ENCODE measurements at places on chromosomes 12 and 14. TPM values are rescaled to one million over a fixed set of nuclear protein-coding genes. Genes with fewer than 3 reads are reported as not detected.

The KRT86 gene
- 0.11 TPM for total RNA-seq

The OR6C2 gene
- not detected for total RNA-seq

The PTCSC3 gene
- total RNA-seq, result not detected

The BRI3BP gene
- total RNA-seq, result 20.5 TPM

The HSPB8 gene
- total RNA-seq, result 14.8 TPM

The LAG3 gene
- total RNA-seq, result not detected

The NYNRIN gene
- 14.8 TPM for total RNA-seq

The C14orf180 gene
- 6.0 TPM for total RNA-seq

The LHX5 gene
- 3.5 TPM for total RNA-seq

The RNFT2 gene
- 47.2 TPM for total RNA-seq

The OR6C74 gene
- not detected for total RNA-seq

The SLC38A4 gene
- 3.5 TPM for total RNA-seq

The MYO1H gene
- total RNA-seq, result 0.28 TPM

The CIROP gene
- total RNA-seq, result 0.10 TPM

The TESPA1 gene
- 0.69 TPM for total RNA-seq

The KRT4 gene
- 0.11 TPM for total RNA-seq

The SLC25A21 gene
- total RNA-seq, result 4.5 TPM

The PIANP gene
- 3.8 TPM for total RNA-seq

The SLC38A6 gene
- total RNA-seq, result 29.9 TPM

The PRH2 gene
- not detected for total RNA-seq

The SLC24A4 gene
- 5.8 TPM for total RNA-seq

The CMKLR1 gene
- 7.2 TPM for total RNA-seq

The A2M gene
- 263 TPM for total RNA-seq

The CPNE6 gene
- 55.7 TPM for total RNA-seq

The RPGRIP1 gene
- 0.50 TPM for total RNA-seq
